ENCODE measurements at places on chromosomes 1 and 21. TPM values are rescaled to one million over a fixed set of nuclear protein-coding genes. Genes with fewer than 3 reads are reported as not detected.

GRCh38 chr1:228697207-228698016 is 37.9 kb upstream of the RHOU start:
- DNase-seq = peak; percentile 85

GRCh38 chr1:206788487-206789050 is 16.3 kb upstream of the IL10 start:
- no peak for DNase-seq

DNA sequence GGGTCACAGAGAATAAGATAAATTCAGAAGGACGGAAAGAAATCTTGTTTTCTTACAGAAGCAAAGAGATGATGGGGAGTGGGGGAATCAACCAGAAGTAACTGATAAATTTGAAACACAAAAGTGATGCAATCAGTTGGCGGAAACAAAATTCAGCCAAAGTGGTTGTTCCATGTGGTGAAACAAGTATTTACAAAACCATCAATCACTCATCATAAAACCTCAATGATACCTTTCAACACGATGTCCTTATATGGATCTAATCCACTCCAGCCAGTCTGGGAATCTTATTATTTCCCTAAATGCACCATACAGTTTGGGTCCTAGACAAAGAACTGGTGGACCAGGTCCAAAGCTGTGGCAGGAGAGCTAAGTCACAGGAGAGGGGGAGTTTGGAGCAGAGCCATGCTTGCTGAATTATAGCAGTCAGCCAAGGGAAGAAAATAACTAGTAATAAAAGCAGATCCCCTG is 303.8 kb upstream of the LRRC7 start:
- peak; percentile 16 for DNase-seq

DNA sequence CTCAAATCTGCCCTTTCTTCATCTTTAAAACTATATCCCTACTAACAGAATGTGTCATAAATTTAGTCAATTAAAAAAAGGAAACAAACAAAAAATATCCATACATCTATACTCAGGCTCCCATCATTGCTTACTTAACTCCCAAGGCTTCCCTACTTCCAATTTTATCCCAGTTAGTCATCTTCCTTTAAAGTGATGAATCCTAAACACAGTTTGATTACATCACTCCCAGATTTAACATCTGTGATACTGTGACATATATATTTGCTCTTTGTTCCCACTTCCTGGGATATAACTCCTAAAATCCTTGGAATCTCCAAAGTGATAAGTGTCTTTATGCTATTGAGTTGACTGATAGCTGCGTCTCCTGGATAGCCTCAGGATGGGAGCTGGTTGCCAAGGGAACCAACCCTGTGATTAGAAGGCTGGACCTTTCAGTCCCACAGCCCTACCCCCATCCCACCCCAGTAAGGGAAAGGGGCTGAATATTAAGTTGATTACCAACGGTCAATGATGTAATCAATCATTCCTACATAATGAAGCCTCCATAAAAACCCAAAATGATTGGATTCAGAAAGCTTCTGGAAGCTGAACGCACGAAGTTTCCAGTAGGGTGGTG is 21.6 kb downstream of the GLMN start:
- no peak for DNase-seq

GRCh38 chr1:234645964-234646363 is 36.0 kb upstream of the IRF2BP2 start:
- no peak for DNase-seq

- no peak for DNase-seq
Measured at GRCh38 chr1:193016788-193017187, 42.4 kb downstream of the UCHL5 start.

DNA sequence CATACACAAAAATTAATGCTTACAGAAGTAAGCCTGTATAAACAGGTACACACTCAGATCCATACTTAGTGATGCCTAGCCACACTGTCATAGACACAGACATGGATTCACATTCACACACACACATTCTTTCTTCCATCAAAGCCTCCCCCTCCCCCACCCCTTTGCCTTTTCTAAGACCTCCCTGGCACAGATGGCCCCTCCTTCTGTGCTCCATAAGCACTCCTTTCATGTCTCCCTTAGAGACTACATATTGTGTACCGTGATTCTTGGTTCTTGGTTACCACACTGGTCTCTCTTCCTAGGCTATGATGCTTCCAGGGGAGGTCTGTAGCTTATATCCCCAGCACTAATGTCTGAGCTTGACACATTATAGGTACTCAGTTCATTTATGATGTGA is 2.0 kb upstream of the NHLH2 start:
- DNase-seq = no peak

GRCh38 chr1:155272466-155273342 is 600 bp downstream of the CLK2 start:
- DNase-seq = no peak

GRCh38 chr1:151801310-151801820 is 3.9 kb downstream of the LINGO4 start:
- no peak for DNase-seq

- no peak for DNase-seq
Measured at GRCh38 chr1:55062801-55063576, 23.6 kb downstream of the PCSK9 start.

GRCh38 chr1:29002792-29003191 is 88.4 kb downstream of the EPB41 start:
- no peak for DNase-seq

DNA sequence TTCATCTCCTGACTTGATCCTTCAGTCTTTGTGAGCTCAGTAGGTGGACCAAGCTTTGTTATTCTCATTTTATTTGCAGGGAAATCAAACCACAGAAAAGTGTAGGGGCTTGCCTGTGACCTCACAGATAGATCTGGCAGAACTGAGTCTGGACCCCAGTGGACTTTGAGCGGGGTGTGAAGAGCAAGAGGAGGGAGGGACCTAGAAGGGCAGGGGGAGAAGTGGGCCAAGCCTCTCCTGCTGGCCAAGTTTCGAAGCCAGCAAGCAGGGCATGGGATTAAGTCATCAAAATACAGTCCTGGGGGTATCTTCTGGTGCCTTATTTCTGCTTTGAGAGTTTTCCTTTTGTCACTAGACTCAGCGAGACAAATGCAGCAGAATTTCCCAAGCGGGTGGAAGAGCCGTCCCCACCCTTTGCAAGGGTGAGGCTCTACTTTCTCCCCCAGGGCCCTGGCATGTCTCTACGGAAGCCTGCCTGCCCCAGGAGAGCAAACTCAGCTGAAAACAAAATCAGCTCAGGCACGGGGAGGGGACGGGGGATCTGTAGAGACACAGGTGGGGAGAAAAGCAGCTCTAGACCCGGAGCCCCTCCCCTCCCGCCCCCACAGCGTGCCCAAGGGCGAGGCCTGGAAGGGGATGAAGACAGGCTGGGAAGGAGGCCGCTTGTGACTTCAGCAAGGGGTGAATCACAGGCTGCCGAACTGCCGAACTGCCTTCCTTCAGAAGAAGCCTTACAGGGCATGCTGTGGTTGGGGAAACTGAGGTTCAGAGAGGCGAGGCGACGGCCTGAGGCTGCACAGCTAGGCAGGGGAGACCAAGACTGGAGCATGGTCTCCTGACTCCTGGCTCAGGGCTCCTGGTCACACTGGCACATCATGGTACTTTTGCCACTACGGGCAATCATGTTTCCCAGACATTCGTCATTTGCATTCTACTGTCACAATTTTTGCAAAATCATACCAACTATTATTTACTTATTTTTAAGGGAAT is 19.2 kb downstream of the PKP1 start:
- no peak for DNase-seq

- DNase-seq = peak; percentile 50
Measured at GRCh38 chr1:109040989-109041620, 797 bp downstream of the WDR47 start.

DNA sequence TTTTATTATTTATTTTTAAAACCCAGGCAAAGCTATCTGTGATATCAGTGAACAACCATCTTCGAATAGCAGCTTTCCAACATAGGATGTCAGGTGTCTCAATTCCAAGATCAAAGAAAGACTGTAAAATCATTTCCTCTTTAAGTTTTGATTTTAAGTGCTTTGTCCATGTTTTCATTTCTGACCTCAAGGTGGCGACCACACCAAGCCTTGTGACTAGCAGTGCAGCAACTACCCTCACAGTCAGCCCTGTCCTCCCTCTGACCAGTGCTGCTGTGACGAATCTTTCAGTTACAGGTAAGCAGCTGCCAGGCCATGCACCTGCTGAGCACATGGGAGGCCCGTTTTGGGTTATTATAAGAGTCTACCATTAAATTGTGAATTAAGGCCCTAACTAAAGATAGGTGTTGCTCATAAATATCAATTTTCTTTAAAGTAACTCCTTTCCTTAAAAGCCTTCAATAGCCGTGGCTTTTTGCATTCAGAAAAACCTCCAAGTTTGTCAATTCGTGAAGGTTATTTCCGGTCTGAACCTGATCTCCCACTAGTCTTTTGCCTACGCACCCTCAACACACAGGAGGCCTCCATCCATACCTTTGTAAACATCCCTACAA is 117.0 kb downstream of the CD247 start:
- peak; percentile 25 for DNase-seq

GRCh38 chr1:223142269-223142668 is 779 bp downstream of the TLR5 start:
- peak; percentile 39 for DNase-seq

The FLG2 gene
- not detected for total RNA-seq

The SPATA46 gene
- total RNA-seq = not detected

The TRNAU1AP gene
- total RNA-seq = 26.1 TPM

The ARHGEF19 gene
- total RNA-seq = 12.1 TPM

The FCRL1 gene
- not detected for total RNA-seq
